Testis (tissue), 5 donors: ENCODE measurements at places on chromosomes 6 and 20. TPM values are rescaled to one million over a fixed set of nuclear protein-coding genes. Genes with fewer than 3 reads are reported as not detected.
A peak's percentile ranks its signal among the peaks of the same experiment; 100 is the strongest.

DNA sequence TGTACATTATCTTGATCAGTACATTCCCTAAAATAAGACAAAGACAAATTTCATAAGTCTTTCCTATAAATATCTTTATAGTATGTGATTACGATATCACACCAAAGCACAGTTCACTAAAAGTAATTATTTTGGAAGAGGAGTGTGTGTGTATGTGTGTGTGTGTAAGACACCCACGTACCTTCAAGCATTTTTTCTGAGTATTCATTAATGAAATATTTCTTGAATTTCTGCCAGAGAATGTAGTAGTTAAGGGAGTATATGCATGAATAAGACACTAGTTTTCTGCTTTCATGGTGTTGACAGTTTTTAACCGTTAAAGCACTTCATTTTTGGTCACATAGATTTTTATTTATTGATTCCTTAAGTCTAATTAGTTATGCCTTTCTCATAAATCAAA lies 36.8 kb downstream of the MANEA start:
- no peaks in the 10 kb centered on the region for H3K4me1 ChIP-seq
- no peak for DNase-seq
- H3K4me3 ChIP-seq, result no peak overlapping the region
- H3K27me3 ChIP-seq, result no peaks in the 10 kb centered on the region

DNA sequence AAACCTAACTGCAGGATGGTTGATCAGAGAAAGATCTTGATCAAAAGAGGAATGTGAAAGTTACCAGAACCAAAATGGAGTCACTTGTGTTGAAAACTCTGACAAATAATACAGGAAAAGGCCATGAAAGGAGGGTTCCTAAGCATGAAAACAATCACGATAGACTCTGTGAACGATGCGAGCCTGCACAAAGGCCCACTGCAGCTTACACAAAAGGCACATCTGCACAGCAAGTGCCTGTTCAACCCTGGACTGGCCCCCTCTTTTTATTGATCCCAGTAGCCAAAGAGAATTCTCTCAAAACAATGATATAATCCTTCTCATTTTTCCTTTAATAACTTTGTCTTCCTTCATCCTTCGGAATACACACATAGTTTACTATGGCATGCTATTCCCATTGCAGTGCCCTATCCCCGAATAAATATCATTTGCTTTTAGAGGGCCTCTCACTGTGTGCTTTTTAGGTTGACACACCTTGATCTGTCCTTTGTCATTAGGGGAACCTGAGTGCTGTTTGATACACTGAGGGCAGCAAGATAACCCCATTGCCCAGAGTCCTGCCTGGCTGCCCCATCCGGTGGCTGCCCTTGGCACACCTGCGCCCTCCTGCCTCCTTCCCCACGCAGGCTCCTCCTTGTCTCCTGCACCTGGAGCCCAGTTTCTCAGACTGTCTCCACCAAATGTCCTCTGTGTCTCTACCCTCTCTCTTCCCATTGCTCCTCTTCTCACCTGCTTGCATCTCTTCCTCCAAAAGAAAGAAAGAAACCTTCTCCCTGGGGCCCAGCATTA lies 98.3 kb upstream of the FRMD1 start:
- H3K36me3 ChIP-seq, result no peaks in the 10 kb centered on the region
- no peak overlapping the region for H3K27ac ChIP-seq
- H3K4me1 ChIP-seq, result no peaks in the 10 kb centered on the region
- H3K27me3 ChIP-seq, result no peaks in the 10 kb centered on the region
- no peak overlapping the region for H3K4me3 ChIP-seq
- no peak for DNase-seq

- H3K27ac ChIP-seq, result no peak overlapping the region
- no peak for DNase-seq
- H3K27me3 ChIP-seq, result no peaks in the 10 kb centered on the region
- H3K4me3 ChIP-seq, result no peak overlapping the region
- no peaks in the 10 kb centered on the region for H3K4me1 ChIP-seq
Observed at GRCh38 chr20:32332614-32333013, 25.5 kb upstream of the ASXL1 start.

DNA sequence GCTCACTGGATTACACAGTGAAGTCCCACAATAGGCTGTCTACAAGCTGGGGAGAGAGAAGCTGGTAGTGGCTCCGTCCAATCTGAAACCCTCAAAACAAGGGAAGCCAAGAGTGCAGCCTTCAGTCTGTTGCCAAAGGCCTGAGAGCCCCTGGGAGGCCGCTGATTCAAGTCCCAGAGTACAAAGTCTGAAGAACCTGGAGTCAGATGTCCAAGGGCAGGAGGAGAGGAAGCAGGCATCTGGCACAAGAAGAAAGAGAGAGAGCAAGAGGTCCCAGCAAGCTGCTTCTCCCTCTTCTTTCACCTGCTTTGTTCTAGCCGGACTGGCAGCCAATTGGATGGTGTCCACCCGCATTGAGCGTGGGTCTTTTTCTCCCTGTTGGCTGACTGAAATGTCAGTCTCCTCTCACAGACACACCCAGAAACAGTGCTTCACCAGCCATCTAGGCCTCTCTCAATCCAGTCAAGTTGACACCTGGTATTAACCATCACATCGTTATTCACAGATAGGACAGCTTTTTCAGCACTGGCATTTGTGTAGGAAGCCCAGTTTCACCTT lies 51.2 kb downstream of the CRYBG1 start:
- H3K36me3 ChIP-seq, result no peaks in the 10 kb centered on the region
- no peak overlapping the region for H3K27ac ChIP-seq
- H3K4me3 ChIP-seq, result no peak overlapping the region
- H3K27me3 ChIP-seq, result no peaks in the 10 kb centered on the region

ZNF391 gene
- polyA plus RNA-seq, result 13.1 TPM

- H3K27me3 ChIP-seq, result no peaks in the 10 kb centered on the region
- no peaks in the 10 kb centered on the region for H3K36me3 ChIP-seq
- H3K4me1 ChIP-seq, result peaks cover 8% of the 10 kb centered on the region
- H3K27ac ChIP-seq, result no peak overlapping the region
- no peak overlapping the region for H3K4me3 ChIP-seq
Observed at GRCh38 chr6:26599591-26599990, 2.8 kb downstream of the ABT1 start.

APCDD1L gene
- 0.20 TPM for polyA plus RNA-seq

GRCh38 chr6:99151634-99152346 lies 197.7 kb downstream of the FAXC start:
- peak; percentile 59 for DNase-seq
- no peaks in the 10 kb centered on the region for H3K4me1 ChIP-seq
- H3K27me3 ChIP-seq, result no peaks in the 10 kb centered on the region
- H3K4me3 ChIP-seq, result no peak overlapping the region
- no peak overlapping the region for H3K27ac ChIP-seq

ZNF337 gene
- 11.3 TPM for polyA plus RNA-seq

- H3K4me1 ChIP-seq, result no peaks in the 10 kb centered on the region
- no peak overlapping the region for H3K4me3 ChIP-seq
- DNase-seq, result no peak
- no peaks in the 10 kb centered on the region for H3K36me3 ChIP-seq
- no peaks in the 10 kb centered on the region for H3K27me3 ChIP-seq
Observed at GRCh38 chr20:13447385-13448180, 191.1 kb downstream of the TASP1 start.

SIRPA gene
- polyA plus RNA-seq, result 25.7 TPM
